AG04449 (cell line): ENCODE measurements at places on chromosomes 13 and 19.

- DNase-seq = no peak
These were observed 2.3 kb downstream of the SLC46A3 start for GRCh38 chr13:28716511-28716910.

DNA sequence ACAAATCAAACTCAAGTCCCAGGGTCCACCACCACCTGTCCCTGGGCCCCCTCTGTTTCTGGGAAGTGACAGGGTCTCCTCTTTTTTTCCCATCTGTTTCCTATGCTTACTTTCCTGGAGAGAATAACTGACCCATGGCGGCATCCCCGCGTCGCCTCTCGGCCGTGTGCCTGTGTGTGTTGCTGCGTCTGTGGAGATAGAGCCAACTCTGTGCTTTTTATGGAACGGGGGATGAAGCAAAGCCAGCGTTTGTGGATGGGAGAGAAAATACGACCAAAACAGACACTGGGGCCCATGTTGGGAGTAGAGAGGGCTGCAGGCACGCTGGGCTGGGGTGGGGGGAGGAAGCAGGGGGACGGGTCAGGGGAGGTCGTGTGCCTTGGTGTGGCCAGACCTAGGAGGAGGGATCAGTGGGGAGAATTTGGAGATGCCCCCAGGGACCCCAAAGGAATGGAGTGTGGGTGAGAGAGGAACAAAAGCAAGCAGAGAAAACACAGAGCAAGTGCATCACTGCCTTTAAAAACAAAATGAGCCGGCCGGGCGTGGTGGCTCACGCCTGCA lies 16.6 kb downstream of the PLK5 start:
- no peak for DNase-seq

- DNase-seq = no peak
These were observed 472.3 kb downstream of the KLF12 start for GRCh38 chr13:73661687-73662425.

- no peak for DNase-seq
These were observed 6.4 kb downstream of the TNFSF14 start for GRCh38 chr19:6663236-6664201.

DNA sequence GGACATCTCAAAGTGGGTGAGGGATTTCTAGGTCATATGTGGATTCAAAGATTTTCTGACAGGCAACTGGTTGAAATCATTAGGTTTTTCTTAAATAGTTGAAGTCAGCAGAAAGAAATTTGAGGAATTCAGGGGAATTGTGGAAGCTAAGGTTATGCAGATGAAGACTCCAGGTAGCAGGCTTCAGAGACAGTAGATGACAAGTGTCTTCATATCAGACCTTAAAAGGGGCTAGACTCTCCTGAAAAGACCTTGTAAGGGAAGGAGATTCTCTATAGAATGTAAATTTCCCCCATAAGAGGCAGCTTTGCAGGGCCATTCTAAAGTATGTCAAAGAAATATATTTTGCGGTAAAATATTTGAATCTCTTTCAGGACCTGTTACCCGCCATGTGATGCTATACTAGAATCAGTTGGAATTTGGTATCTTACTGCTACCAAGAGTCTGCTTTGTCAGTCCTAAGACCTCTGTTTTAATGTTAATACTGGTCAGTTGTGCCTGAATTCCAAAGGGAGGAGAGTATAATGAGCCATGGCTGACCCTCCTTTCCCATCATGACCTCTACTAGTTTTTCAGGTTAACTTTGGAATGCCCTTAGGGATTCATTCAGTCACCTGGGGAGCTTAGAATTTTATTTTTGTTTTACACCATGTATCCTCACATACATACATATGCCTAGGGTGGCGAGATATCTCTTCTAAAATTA lies 1115.5 kb upstream of the SLC10A2 start:
- DNase-seq = no peak

DNA sequence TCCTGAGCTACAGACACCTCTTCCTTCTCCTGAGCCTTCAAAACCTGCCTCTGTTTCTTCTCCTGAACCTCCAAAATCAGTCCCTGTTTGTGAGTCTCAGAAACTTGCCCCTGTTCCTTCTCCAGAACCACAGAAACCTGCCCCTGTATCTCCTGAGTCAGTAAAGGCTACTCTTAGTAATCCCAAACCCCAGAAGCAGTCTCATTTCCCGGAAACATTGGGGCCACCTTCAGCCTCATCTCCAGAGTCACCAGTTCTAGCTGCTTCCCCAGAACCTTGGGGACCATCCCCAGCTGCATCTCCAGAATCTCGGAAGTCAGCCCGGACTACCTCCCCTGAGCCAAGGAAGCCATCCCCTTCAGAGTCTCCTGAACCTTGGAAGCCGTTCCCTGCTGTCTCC lies 10.0 kb downstream of the CHAMP1 start:
- no peak for DNase-seq
